ENCODE measurements at places on chromosomes 4 and X. TPM values are rescaled to one million over a fixed set of nuclear protein-coding genes. Genes with fewer than 3 reads are reported as not detected.

Gene HTR2C
- not detected for total RNA-seq

Gene TAF1
- 12.5 TPM for total RNA-seq

Gene TIGD2
- 4.9 TPM for total RNA-seq

Gene TENM3
- total RNA-seq = 1.6 TPM
